SK-N-SH (cell line): ENCODE measurements at places on chromosomes 4 and X. TPM values are rescaled to one million over a fixed set of nuclear protein-coding genes. Genes with fewer than 3 reads are reported as not detected.
A peak's percentile ranks its signal among the peaks of the same experiment; 100 is the strongest.

GRCh38 chrX:67636532-67636931 is 92.7 kb downstream of the AR start:
- H3K4me3 ChIP-seq, result no peak overlapping the region
- DNase-seq, result no peak
- H3K27ac ChIP-seq, result no peak overlapping the region
- H3K27me3 ChIP-seq, result no peaks in the 10 kb centered on the region
- no peaks in the 10 kb centered on the region for H3K4me1 ChIP-seq
- no peaks in the 10 kb centered on the region for H3K36me3 ChIP-seq

DNA sequence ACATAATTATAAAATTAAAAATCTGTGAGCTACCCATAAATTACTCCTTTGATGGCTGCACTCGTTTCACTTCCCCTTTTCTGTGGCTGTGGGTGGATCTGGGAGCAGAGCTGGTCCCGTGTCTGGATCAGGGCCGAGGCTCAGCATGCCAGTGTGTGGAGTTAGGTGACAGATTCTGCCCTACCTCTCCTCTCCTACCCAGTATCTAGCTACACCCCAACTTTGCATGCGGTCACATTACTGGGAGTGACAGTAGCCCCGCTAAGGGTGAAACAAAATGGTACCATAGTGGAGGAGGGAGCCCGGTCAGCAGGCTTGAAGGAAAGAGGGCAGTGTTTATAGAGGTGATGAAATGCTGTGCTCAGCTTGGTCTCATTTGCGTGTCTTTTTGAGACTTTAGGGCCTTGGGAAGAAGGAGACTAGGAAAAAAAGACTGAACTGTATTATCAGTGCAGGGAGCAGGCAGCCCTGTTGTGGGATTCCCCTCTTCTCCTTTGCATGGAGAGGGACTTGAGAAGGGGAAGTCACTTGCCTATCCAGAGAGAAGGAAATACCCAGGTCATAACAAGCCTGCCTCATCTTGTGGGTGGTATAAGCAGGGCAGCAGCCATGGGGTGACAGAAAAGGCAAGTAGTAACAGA is 48.4 kb downstream of the ARHGAP10 start:
- DNase-seq, result no peak
- H3K36me3 ChIP-seq, result no peaks in the 10 kb centered on the region
- no peaks in the 10 kb centered on the region for H3K27me3 ChIP-seq

DNA sequence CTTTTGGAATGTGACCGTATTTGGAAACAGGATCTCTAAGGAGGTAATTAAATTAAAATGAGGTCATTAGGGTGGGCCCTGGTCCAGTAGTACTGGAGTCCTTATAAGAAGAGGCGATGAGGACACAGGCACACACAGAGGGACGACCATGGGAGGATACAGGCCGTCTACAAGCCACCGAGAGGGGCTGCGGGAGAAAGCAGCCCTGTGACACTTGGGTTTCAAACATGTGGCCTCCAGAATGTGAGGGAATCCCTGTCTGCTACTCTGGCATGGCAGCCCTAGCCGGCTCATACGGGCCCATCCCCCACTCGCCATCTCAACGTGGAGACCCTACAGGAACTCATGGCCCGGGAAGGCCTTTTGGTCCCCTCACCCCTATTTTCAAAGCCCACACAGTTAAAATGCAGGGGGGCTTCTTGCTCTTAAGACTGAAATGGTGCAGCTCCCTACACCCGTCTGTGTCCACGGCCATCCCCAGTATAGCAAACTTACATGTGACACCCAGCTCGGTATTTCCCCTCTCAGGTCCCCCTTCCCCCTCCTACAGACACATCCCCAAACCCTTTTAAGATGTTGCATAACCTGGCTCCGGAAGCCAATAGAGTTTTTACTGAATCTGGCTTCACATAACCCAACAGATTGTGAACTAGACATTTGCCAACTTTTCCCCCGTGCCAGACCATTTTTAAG is 124.1 kb upstream of the TBL1X start:
- H3K4me3 ChIP-seq, result no peak overlapping the region
- H3K27me3 ChIP-seq, result no peaks in the 10 kb centered on the region
- peaks cover 12% of the 10 kb centered on the region for H3K4me1 ChIP-seq

GPAT3 gene
- polyA plus RNA-seq, result 0.02 TPM in 1 of 2 replicates, not detected in the other

GRCh38 chr4:152815078-152815477 is 35.3 kb downstream of the ARFIP1 start:
- H3K27me3 ChIP-seq, result no peaks in the 10 kb centered on the region
- peaks cover 25% of the 10 kb centered on the region for H3K36me3 ChIP-seq
- no peak overlapping the region for H3K4me3 ChIP-seq
- DNase-seq, result no peak
- no peak overlapping the region for H3K27ac ChIP-seq

GRCh38 chrX:28969126-28969525 is 381.9 kb downstream of the IL1RAPL1 start:
- peaks cover 6% of the 10 kb centered on the region; the same call in 1 of the 2 replicates for H3K27me3 ChIP-seq
- H3K4me3 ChIP-seq, result no peak overlapping the region
- H3K27ac ChIP-seq, result no peak overlapping the region
- no peaks in the 10 kb centered on the region for H3K4me1 ChIP-seq
- no peak for DNase-seq

MTMR8 gene
- 0.21 and 0.35 TPM in 2 replicates for polyA plus RNA-seq

CLGN gene
- 0.72 and 0.80 TPM in 2 replicates for polyA plus RNA-seq

- no peak overlapping the region for H3K4me3 ChIP-seq
- H3K27ac ChIP-seq, result no peak overlapping the region
- peak; percentile 42 for DNase-seq
- no peaks in the 10 kb centered on the region for H3K36me3 ChIP-seq
Measured at GRCh38 chrX:11724122-11725017, 33.7 kb upstream of the MSL3 start.
